ENCODE measurements at places on chromosomes 1 and 21.
A peak's percentile ranks its signal among the peaks of the same experiment; 100 is the strongest.

DNA sequence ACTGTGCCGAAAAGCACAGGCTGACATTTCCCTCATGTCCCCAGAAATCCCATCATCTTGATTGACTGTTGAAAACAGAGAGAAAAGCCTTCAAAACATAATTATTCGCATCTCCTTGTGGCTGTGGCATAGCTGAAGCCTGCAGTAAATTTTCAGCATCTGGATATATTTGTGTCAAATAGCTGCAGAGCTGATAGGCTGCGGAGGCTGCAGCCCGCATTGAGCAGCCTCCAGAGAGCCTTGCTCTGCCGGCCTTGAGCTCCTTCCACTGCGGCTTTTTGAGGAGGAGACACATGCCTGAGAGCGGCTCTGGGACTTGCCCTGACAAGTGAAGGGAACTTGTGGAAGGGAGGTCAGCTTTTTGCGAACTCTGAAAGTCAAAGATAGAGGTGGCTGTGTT, 144.7 kb downstream of the RYR2 start:
- peak; percentile 10 for ATAC-seq

DNA sequence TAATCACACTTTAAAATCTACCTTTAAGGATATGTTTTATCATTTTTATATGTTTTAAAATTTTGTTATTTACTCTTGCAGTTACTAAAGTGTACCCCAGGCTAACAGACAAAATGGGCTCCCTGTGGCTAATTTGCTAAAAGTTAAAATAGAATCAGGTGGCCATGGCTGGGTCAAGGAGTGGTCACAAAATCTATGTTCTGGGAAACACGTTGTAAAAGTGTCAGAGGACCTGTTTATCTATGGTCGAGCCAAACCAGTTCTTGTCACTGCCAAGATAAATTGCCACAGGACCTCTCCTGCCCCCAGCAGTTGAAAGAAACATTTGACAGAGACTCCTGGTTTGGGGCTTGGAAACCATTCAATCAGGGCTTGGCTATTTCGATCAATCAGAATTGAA, 21.2 kb upstream of the TTLL7 start:
- ATAC-seq = no peak

GRCh38 chr1:201561601-201562000, 22.7 kb downstream of the NAV1 start:
- ATAC-seq = no peak

DNA sequence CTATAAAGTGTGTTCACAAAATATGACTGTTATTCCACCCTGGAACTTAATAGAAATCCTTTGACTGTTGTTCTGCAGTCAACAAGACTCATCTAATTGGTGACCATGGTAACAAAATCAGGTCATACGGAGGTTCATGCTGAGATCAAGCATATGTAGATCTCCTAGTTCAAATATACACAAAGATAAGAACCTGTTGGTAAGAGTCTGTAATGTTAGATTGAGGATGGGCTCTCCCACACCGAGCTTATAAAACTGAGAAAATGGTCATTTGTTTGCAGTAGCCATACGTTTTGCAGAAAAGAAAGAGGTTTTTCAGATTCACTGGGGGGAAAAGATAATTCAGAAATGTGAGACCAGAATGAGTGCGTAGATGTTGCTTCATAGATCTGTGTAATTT, 468.1 kb downstream of the RPS6KC1 start:
- no peak for ATAC-seq

GRCh38 chr1:78143152-78143551, 97.4 kb downstream of the GIPC2 start:
- no peak for ATAC-seq

GRCh38 chr1:41360786-41361494, at the start of gene FOXO6:
TSS of gene FOXO6 (plus strand) at chr1:41361434.
- peak; percentile 84 for ATAC-seq
